ENCODE measurements at places on chromosomes 7 and 10.

DNA sequence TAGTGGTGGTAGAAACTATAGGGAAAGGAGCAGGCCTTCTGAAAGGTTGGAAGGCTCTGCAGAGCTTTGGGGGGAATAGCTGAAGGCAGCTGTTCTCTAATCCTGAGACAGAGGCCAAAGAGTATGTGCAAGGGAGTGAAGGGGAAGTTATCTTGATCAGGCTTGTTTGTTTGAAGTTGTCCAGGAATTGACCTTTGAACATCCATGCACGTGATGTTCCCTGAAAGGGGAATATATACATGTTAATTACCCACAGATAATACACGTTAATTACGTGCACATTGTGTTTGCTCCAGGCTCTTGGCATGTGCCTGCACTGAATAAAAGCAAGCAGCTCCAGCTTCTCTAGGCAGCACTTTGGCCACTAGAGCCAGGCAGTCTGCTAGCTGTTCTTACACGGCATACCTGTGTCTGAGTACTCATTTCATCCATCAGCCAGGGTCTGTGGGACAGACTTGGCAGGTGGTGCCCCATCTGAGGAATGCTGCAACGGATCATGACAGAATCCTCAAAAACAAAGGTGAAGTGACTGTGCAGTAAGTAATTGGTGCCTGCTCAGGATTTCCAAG is 18.0 kb upstream of the STARD3NL start:
- DNase-seq: no peak

DNA sequence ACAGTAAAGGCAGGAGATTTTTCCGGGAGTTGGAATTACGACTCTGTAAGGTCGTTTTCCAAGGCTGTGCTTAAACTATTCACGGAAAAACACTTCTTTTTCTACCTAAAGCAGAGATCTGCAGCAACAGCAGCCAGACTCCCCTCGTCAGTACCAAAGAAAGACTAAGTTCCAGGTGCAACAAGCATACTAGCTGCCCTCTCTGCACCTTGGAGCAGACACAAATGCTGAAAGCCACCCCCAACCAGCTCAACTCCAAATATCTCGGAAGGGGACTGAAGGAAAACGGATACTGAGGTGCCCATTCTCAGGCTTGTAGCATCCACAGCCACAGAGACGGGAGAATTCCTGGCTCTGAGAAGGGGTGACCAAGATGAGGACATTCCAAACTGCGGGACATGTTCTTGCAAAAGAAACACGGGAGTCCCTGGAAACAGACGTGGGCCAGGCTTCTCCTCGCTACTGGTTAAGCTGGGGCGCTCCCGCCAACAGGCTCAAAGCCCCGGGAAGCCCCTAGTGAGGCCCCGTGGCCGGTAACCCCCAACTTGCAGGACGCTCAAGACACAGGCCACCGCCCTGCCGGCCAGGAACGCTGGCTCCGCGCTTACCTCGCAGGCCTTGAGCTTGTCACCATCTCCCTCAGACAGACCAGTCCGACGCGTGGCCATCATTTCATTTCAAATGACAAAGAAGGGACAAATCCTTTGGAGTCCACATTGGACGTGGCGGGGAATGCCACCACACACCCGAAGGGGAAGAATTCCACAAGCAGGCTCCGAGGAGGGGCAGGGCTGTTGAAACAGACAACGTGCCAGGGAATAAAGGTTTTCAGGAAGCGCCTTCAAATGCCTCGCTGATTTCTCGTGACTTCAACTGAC is 2.2 kb downstream of the ARHGAP21 start:
- no peak for DNase-seq

GRCh38 chr7:49341849-49342248 is 417.5 kb downstream of the CDC14C start:
- DNase-seq: no peak

DNA sequence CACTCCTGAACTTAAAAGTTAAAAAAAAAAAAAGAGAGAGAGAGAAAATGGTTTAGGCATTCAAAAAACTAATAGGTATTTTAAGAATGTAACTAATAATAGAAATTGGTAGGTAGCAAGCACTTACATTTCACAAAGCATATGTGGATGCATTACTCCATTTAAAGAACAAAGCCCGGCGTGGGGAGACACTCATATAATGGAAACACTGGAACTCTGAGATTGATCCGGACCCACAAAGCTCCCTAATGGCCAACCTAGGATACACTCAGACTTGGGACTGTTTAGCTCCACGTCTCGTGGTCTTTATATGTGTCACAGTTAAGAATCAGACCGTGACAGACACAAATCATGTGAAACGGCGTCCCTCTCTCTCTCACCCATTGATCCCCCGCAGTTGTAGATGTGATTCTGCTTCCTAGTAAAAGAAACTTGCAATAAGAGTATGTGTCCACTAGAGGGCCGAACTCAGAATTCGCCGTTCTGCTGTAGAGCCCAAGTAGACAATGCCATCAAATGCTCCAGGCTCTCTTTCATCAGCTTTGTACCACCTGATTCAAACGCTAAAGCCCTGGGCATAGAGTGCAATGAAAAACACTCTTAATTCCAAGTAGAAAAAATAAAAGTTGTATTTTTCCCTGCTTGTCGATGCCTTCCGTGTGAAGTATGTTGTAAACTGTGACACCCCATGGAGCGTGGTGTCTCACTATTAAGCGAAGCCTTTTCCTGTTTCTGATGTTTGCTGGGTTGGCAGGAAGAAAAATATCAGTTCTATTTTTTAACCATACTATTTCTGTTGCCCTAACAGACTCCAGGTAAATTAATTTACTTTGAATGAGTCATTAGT is 429.0 kb upstream of the MTPN start:
- DNase-seq: peak; percentile 63

GRCh38 chr7:39238234-39238869 is 260.6 kb downstream of the POU6F2 start:
- no peak for DNase-seq

All from Jurkat, Clone E6-1 (cell line).